ENCODE measurements at places on chromosomes 7 and 10. TPM values are rescaled to one million over a fixed set of nuclear protein-coding genes. Genes with fewer than 3 reads are reported as not detected.

HSPA12A gene
- 39.1 TPM for total RNA-seq

CYP26C1 gene
- total RNA-seq, result 0.63 TPM

GPR37 gene
- 18.5 TPM for total RNA-seq

CCDC172 gene
- not detected for total RNA-seq

ANKRD1 gene
- not detected for total RNA-seq

WDR86 gene
- 121 TPM for total RNA-seq

DPYSL4 gene
- total RNA-seq, result 69.5 TPM

OLAH gene
- total RNA-seq, result not detected

AGBL3 gene
- total RNA-seq, result 10.3 TPM

SKIDA1 gene
- total RNA-seq, result 9.4 TPM

AKR1C8 gene
- total RNA-seq, result not detected

PURB gene
- total RNA-seq, result 42.6 TPM

CFAP46 gene
- 3.8 TPM for total RNA-seq

CAMK1D gene
- total RNA-seq, result 34.4 TPM

ZNF727 gene
- total RNA-seq, result 3.8 TPM

ZNF365 gene
- total RNA-seq, result 31.9 TPM

ZNF716 gene
- not detected for total RNA-seq

MYOZ1 gene
- total RNA-seq, result not detected

EXOC6 gene
- total RNA-seq, result 76.1 TPM

LDB3 gene
- not detected for total RNA-seq

ASIC3 gene
- total RNA-seq, result 2.5 TPM

GRM3 gene
- total RNA-seq, result 133 TPM

PAX4 gene
- total RNA-seq, result not detected

NKX1-2 gene
- total RNA-seq, result not detected

HECW1 gene
- 107 TPM for total RNA-seq

PSMC2 gene
- 104 TPM for total RNA-seq

SH2B2 gene
- 16.0 TPM for total RNA-seq

CNTNAP2 gene
- 73.9 TPM for total RNA-seq

MKX gene
- total RNA-seq, result 0.94 TPM
